ENCODE measurements at places on chromosomes 12 and 14.

DNA sequence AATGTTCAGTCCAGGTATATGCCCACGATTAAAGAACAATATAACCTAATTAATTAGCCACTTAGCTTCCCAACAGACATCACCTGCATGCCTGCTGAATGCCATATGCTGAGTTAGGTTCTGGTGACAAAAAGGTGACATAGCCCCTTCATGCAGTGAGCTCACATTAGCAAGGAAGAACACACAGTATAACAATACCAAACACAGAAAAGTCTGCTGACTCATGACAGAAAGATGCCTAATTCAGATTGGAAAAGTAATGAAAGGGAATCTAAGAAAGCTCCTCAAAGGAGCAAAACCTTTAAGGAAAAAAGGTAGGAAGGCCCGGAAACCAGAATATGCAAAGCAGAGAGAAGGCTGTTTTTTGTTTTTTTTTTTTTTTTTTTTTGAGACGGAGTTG is 59.0 kb downstream of the FERMT2 start:
- DNase-seq, result no peak

- no peak for DNase-seq
These were observed 202.7 kb downstream of the RASSF9 start for GRCh38 chr12:85633491-85633890.

- DNase-seq, result no peak
These were observed 761.6 kb downstream of the BCL11B start for GRCh38 chr14:98510392-98510791.

- no peak for DNase-seq
These were observed 528.4 kb upstream of the LMO3 start for GRCh38 chr12:17134315-17134714.

DNA sequence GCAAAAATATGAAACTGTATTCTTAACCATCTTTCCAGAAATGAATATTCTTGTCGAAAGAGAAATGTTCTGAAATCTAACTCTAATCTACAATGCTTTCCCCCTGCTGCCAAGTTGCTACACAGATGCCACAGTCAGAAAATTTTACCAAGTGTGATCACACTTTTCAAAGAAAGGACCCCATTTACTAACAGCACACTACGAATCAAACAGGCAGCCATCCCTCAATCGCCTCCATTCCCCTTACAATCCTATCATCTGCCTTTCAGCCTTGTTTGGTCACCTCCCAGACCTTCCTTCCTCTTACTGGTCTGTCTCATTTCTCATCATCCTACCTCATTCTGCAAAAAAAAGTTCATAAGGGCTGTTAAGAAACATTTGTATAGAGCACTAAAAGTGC is 190.1 kb downstream of the MED13L start:
- DNase-seq, result no peak

DNA sequence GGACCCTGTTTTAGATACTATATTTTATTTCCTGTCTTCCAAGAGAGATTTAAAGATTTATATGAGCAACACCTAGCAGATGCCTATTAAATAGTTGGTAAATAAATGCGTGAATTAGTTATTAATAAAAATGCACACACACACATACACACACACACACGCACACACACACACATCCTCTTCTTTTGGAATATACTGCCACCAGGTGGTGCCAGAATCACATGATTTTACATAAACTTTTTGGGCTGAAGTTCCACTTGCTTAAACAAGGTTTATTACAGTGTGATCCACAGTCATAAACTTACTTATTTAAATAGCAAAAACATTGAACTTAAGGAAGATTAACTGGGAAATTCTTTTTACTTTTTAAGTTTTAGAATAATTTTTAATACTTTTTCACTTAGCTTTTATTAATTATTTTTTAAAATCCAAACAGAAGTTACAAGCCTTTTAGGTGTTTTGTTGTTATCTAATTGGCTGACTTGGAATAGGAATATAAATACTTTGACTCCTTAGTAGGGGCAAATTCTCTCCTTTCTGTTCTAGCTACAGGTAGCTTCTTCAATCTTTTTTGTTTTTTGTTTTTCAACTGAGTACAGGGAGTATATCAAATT is 17.5 kb downstream of the RAD51B start:
- DNase-seq, result peak; percentile 87

- DNase-seq, result no peak
These were observed 16.4 kb downstream of the FLRT2 start for GRCh38 chr14:85546390-85546789.

DNA sequence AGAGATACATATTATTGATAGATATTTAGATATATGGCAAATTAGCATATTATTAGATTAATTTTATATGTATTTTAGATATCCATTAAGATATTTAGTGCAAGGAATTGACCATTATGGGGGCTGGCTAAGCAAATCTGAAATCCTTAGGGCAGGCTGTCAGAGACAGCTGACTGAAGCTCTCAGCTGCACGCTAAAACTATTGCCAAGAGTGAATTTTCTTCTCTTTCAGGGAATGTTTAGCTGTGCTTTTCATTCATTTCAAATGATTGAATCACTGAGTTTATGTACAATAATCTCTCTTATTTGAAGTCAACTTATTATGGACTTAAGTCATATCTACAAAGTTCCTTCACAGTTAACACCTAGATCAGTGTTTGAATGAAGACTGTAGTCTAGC is 566.5 kb downstream of the LRFN5 start:
- DNase-seq, result no peak

DNA sequence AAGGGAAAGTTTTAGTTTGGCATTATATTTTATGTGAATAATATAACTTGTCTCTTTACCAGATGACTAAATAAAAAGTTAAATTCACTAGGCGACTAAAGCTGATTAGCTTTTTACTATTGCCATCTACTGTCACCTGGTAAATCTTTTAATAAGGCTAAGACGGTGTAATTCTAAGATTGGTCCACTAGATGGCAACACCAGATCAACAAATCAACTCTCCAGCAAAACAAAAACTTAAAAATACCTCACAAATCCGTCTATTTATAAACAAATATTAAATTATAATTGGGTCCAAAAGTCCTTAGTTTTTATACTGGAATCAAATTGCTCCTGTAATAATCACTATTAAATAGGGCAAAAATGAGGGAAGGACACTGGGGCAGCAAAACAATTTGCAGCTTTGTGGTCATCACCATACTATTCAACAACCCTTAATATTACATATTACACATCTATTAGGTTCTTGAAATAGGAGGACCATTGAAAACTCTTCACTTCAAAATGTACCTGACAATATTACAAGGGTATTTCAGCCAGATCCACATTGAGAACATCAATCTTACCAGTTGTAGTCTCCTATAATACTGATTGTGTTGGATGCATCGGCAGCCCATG is 47.9 kb downstream of the GALC start:
- DNase-seq, result peak; percentile 64

DNA sequence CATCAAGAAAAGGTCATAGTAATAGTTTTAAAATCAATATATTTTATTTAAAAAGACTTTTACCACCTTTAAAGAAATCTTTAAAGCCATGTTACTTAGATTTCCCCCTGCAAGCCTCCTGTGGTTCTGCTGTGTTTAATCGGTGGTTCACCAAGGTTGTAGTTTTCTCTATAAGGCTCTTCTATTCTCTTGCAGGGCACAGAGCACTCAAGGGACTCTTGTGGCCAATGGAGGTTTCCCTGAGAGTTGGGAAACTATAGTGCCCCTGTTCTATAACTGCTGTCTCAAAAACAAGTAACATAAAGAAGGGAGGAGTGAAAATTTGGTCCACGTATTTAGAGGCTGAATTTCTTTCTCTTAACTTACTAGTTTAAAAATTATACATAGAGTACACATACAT is 25.0 kb downstream of the DACT1 start:
- DNase-seq, result no peak

- peak; percentile 49 for DNase-seq
These were observed 42.5 kb downstream of the LRP6 start for GRCh38 chr12:12224240-12224940.

GRCh38 chr14:72736308-72736707 is 157.6 kb downstream of the DPF3 start:
- peak; percentile 90 for DNase-seq

DNA sequence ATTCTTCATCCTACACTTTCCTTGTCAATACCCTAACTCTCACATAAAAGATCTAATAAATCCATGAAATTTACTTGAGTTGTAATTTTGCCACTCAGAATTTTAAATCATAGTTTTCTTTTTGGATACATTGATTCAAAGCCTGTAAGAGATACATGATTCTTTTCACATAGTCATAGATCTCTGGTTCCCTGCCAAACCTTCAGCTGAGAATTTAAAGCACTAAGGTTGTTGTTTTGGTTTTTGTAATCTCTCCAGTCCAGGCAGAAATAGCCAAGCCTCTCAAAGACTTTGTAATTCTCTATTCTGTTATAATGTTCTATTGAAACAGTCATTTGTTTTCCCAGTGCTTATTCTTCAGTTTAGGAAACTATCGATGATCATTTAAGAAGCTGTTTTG is 273.9 kb downstream of the TRHDE start:
- DNase-seq, result peak; percentile 27
